ENCODE measurements at places on chromosomes 5 and 9.

GRCh38 chr5:56676091-56676768 lies 139.1 kb upstream of the MAP3K1 start:
- H3K4me1 ChIP-seq, result no peaks in the 10 kb centered on the region
- H3K4me3 ChIP-seq, result no peak overlapping the region
- no peaks in the 10 kb centered on the region for H3K36me3 ChIP-seq
- peak; percentile 75 for DNase-seq

DNA sequence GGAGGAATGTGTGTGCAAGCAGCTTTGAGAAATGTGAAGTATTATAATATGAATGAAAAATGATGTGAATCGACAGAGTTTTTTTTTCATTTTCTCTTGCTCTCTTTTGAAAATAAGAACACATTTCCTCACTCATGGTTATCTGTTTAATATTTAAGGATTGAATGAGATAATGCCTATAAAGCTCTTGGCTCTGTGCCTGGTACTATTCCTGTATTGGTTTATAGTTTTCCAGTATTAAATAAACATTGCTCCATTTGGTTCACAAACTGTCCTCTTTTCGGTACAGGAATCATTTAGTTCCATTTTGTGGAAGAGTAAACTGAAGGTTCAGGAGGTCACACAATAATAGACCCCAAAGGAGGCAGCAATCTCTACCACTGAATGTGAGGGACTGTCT lies 1185.5 kb upstream of the WWC1 start:
- no peak overlapping the region for H3K27ac ChIP-seq
- H3K27me3 ChIP-seq, result no peaks in the 10 kb centered on the region
- H3K4me1 ChIP-seq, result no peaks in the 10 kb centered on the region
- H3K36me3 ChIP-seq, result no peaks in the 10 kb centered on the region
- no peak for DNase-seq
- H3K4me3 ChIP-seq, result no peak overlapping the region

GRCh38 chr5:10481241-10481935 lies 39.7 kb downstream of the ROPN1L start:
- no peak for DNase-seq
- no peaks in the 10 kb centered on the region for H3K4me1 ChIP-seq
- H3K27ac ChIP-seq, result no peak overlapping the region

GRCh38 chr5:8176101-8176693 lies 307.2 kb downstream of the MTRR start:
- no peaks in the 10 kb centered on the region for H3K36me3 ChIP-seq
- H3K4me3 ChIP-seq, result no peak overlapping the region
- no peak overlapping the region for H3K27ac ChIP-seq
- no peak for DNase-seq
- no peaks in the 10 kb centered on the region for H3K27me3 ChIP-seq
- no peaks in the 10 kb centered on the region for H3K4me1 ChIP-seq

- no peak overlapping the region for H3K4me3 ChIP-seq
- DNase-seq, result no peak
- H3K27ac ChIP-seq, result no peak overlapping the region
- no peaks in the 10 kb centered on the region for H3K27me3 ChIP-seq
Measured at GRCh38 chr9:85332487-85332886, 409.3 kb downstream of the AGTPBP1 start.

GRCh38 chr5:61504143-61504770 lies 172.2 kb downstream of the ZSWIM6 start:
- no peaks in the 10 kb centered on the region for H3K4me1 ChIP-seq
- DNase-seq, result no peak
- no peaks in the 10 kb centered on the region for H3K36me3 ChIP-seq
- H3K27ac ChIP-seq, result no peak overlapping the region
- H3K4me3 ChIP-seq, result no peak overlapping the region

- no peak overlapping the region for H3K27ac ChIP-seq
- no peaks in the 10 kb centered on the region for H3K27me3 ChIP-seq
- H3K4me3 ChIP-seq, result no peak overlapping the region
- H3K4me1 ChIP-seq, result no peaks in the 10 kb centered on the region
Measured at GRCh38 chr5:169656125-169656901, 19.2 kb downstream of the DOCK2 start.

DNA sequence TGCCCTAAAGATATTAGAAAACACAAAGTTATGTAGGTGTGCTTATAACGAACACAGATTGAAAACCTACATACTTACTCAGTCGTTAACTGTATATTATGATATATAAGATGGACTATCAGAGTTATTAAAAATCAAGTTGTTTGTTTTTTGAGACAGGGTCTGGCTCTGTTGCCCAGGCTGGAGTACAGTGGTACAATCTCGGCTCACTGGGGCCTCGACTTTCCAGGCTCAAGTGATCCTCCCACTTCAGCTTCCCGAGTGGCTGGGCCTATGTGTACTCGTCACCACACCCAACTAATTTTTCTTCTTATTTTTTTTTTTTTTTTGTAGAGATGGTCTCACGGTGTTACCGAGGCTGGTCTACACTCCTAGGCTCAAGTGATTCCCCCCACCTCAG lies 158.3 kb downstream of the TSSK1B start:
- no peak for DNase-seq
- no peaks in the 10 kb centered on the region for H3K27me3 ChIP-seq
- no peaks in the 10 kb centered on the region for H3K4me1 ChIP-seq
- no peak overlapping the region for H3K27ac ChIP-seq
- no peak overlapping the region for H3K4me3 ChIP-seq

DNA sequence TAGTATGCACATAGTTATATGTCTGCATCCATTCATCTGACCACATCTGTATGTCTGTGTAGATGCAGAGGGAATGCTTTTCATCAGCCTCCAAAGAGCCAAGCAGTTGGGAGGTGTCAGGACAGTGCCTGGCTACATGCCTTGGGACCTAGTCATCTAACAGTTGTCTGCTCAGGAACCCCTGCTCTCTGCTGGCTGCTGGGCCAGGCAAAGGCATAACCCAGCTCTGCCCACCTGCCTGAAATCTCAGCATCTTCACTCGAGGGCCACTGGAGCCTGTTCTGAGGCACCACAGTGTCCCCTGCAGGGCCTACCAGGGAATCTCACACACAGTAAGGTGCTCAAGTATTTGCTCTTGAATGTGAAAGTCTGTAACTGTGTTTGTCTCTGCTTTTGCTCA lies 3.7 kb downstream of the C9orf50 start:
- H3K27me3 ChIP-seq, result no peaks in the 10 kb centered on the region
- no peak for DNase-seq
- no peak overlapping the region for H3K27ac ChIP-seq
- H3K36me3 ChIP-seq, result no peaks in the 10 kb centered on the region
- H3K4me1 ChIP-seq, result no peaks in the 10 kb centered on the region
- H3K4me3 ChIP-seq, result no peak overlapping the region

DNA sequence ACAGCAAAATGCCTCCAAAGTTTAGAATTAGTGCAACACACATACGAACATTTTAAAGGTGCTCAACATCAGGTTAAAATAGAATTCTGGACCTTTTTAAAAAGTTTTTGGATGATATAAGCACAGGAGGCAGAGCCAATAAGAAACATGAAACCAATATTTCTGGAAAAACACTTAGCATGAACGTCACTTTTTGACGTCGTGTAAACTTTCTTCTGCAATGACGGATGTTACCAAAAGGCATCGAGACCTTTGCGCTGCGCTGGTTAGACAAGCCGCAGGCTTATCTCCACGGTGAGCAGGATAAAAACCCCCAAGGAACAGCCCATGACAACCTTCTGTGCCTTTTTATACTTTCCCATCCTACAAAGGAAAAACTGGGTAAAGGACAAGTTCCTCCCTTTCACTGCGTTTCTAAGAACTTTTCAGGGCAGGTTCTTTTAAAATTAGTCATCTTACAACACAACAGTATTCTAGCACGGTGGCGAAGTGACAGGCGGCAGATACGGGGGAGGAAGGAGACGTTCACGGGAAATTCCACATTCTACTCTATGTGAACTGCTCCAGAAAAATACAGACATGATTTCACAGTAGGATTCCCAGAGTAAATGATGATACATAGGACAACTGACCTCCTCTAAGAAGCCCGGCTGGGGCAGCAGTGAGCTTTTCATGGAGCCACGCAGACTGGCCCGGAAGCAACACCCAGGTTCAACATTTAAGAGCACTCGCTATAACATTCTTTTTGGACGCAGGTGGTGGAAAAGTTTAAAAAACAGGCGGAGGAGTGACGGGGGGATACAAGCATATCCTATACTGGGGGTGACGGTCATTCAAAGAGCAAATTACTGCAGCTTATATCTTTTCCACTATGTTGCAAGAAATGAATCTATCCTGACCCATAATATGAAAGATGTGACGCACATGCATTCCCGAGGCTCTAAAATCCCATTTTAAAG lies 52.4 kb downstream of the USP20 start:
- no peaks in the 10 kb centered on the region for H3K36me3 ChIP-seq
- H3K4me3 ChIP-seq, result peak overlapping the region; percentile 14
- H3K27me3 ChIP-seq, result no peaks in the 10 kb centered on the region
- H3K27ac ChIP-seq, result peak overlapping the region; percentile 44

- DNase-seq, result no peak
- H3K27ac ChIP-seq, result no peak overlapping the region
- H3K4me1 ChIP-seq, result no peaks in the 10 kb centered on the region
- no peaks in the 10 kb centered on the region for H3K27me3 ChIP-seq
Measured at GRCh38 chr5:10465726-10466125, 24.0 kb downstream of the ROPN1L start.

DNA sequence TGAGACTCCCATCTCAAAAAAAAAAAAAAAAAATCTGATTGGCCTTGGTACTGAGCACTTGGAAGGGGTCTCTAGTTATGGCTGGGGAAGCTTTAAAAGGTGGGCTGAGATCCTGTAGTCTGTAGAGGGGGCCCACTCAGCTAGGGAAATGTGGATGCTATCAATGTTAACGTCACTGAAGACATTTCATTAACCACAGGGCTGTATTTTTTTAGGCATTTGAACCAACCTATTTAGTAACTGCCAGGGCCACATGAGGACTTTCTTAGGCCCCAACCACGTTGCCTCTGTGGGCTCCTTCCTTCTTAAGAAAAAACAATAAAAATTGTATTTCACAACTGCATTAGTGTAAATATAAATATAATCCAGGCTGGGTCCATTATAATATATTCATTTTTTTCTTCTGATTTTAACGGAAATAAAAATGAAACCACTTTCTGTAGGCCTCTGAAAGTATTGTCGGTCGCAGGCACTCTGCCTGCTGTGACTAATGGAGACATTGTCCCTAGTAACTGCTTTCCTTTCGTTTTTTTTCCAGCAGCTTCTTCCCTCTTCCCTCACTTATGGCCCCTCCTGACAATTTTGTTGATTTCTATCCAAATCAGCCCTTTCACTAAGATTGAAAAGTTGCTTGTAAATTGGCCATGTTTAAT lies 71.6 kb downstream of the GCNT1 start:
- no peak overlapping the region for H3K27ac ChIP-seq
- no peak overlapping the region for H3K4me3 ChIP-seq
- no peak for DNase-seq
- H3K4me1 ChIP-seq, result no peaks in the 10 kb centered on the region

DNA sequence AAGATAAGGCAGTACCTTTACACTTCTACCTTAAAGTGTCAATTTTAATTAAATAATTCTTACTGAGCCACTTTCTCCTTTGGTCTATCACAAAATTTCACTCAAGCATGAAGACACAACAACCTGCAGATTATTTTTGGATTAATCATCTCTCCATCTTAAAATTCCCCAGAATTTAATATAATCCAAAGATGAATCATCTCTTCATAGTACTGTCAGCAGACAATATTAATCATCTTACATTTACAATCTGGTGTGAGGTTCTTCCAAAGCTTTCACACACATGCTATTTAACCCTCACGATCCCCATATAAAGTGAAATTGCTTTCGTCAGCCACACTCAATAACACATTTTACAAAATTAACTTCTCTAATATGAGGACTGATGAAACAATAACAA lies 43.0 kb downstream of the LHFPL2 start:
- DNase-seq, result no peak
- no peaks in the 10 kb centered on the region for H3K4me1 ChIP-seq
- no peaks in the 10 kb centered on the region for H3K27me3 ChIP-seq
- peak overlapping the region; percentile 45 for H3K27ac ChIP-seq
- H3K4me3 ChIP-seq, result no peak overlapping the region

DNA sequence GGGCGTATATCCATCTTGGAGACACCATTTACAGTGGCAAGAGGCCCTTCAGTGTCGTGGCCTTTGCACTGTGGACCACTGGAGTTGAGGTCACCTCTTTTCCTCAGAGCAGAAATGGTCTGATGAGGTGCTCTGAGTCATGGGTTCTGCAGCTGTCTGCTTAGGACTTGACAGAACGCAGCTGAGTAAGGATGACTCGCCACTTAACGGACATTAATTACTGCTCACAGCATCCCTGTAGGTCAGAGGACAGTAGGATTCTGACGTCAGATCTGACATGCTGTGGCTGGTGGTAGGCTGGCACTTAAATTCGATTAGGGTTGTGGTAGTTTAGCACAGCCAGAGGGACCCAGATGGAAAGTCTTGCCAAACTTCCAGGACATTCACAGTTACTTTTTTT lies 479.4 kb downstream of the DMAC1 start:
- H3K27ac ChIP-seq, result no peak overlapping the region
- no peaks in the 10 kb centered on the region for H3K4me1 ChIP-seq
- H3K27me3 ChIP-seq, result peaks cover 4% of the 10 kb centered on the region
- no peak overlapping the region for H3K4me3 ChIP-seq

GRCh38 chr5:104965006-104965405 lies 1402.4 kb upstream of the NUDT12 start:
- H3K36me3 ChIP-seq, result no peaks in the 10 kb centered on the region
- H3K27ac ChIP-seq, result no peak overlapping the region
- no peaks in the 10 kb centered on the region for H3K4me1 ChIP-seq
- no peak for DNase-seq
- H3K27me3 ChIP-seq, result no peaks in the 10 kb centered on the region

GRCh38 chr5:98827161-98827560 lies 53.7 kb downstream of the RGMB start:
- no peaks in the 10 kb centered on the region for H3K27me3 ChIP-seq
- no peak for DNase-seq
- H3K4me1 ChIP-seq, result no peaks in the 10 kb centered on the region
- H3K36me3 ChIP-seq, result no peaks in the 10 kb centered on the region
- no peak overlapping the region for H3K4me3 ChIP-seq

Measured in breast epithelium (tissue), 4 donors.